ENCODE measurements at places on chromosomes 1 and 21. TPM values are rescaled to one million over a fixed set of nuclear protein-coding genes. Genes with fewer than 3 reads are reported as not detected.

DNA sequence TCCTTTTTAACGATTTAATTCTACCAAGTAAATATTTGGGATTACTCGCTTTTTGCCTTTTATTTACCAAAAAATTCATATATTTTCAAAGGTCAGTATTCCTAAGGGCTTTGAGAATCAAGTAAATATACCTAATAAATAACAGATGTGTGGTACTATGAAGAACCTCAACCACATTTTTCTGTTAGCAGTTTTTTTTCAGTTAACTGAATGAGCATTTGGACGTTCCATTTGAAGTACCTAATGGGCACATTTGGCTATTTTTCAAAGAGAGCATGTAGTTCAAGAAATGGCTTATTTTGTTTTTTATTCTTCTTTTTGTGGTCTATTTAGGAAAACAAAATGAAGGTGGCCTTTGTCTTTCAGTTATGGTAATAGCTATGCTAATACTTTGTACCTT, 253.0 kb downstream of the GPR52 start:
- H3K36me3 ChIP-seq = no peaks in the 10 kb centered on the region
- no peak overlapping the region for H3K27ac ChIP-seq
- H3K27me3 ChIP-seq = no peaks in the 10 kb centered on the region

DNA sequence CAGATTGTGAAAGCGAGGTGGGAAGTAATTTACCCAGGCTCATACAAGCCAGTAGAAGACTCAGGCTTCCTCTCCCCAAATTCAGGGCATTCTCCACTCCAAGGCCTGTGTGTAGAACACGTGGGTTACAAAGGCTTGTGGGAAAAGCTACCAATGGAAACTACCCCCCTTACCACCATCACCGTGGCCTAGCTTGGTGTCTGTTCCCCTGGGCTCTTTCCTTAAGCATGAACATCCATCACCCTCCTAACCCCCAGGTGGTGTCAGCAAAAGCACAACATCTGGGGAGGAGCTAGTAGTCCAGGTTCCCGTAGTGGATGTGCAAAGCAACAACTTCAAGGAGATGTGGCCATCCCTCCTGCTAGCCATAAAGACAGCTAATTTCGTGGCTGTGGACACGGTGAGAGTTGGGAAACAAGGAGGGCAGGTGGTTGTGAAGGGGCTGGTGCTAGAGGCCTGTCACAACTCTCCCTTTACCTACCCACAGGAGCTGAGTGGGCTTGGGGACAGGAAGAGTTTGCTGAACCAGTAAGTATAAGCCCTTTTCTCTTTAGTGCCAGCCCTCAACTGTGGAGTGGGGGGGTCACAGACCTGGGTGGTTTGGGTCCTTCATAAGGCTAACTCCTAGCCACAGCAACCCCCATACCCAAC, 701 bp upstream of the MUTYH start:
- no peaks in the 10 kb centered on the region for H3K27me3 ChIP-seq
- no peak for DNase-seq
- peak overlapping the region; percentile 95 for H3K4me3 ChIP-seq
- peaks cover 68% of the 10 kb centered on the region for H3K36me3 ChIP-seq
- H3K27ac ChIP-seq = peak overlapping the region; percentile 99

- H3K36me3 ChIP-seq = no peaks in the 10 kb centered on the region
- H3K4me1 ChIP-seq = peaks cover 39% of the 10 kb centered on the region
- peaks cover 9% of the 10 kb centered on the region for H3K27me3 ChIP-seq
- no peak for DNase-seq
These were observed 9.7 kb upstream of the GBP6 start for GRCh38 chr1:89354205-89354604.

DNA sequence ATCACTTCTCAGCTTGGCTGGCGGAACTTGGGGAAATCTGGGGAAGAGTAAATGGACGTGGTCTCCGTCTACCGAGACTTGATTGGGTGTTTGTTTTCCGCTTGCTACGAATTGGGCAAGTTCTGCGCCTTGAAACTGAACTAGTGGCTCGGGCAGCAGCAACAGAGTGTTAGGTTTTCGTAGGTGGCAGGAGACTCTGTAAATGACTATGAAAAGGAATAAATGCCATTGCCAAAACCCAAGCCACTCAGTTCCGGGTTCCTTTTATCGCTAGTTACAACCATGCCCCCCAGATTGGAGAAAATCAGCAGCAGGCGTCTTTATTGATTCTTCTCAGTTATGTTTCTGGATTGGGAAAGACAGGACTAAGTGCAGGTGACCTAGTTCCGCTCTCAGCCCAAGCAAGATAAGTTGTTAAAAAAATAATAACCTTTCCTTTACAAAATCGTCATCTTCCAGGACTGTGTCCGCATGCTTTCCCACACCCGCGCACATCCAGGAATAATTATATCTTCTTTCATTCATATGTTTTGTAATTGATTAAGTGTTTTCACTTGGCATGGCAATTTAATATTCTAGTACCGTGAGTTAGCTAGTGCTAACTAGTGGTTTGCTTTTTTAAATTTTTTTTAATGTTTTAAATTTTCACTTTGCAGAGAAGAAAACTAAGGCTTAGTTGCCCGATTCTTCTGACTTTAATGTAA, 3.4 kb downstream of the LHX9 start:
- H3K4me3 ChIP-seq = peak overlapping the region; percentile 62
- no peaks in the 10 kb centered on the region for H3K36me3 ChIP-seq
- peaks cover 56% of the 10 kb centered on the region for H3K4me1 ChIP-seq
- H3K27ac ChIP-seq = no peak overlapping the region

DNA sequence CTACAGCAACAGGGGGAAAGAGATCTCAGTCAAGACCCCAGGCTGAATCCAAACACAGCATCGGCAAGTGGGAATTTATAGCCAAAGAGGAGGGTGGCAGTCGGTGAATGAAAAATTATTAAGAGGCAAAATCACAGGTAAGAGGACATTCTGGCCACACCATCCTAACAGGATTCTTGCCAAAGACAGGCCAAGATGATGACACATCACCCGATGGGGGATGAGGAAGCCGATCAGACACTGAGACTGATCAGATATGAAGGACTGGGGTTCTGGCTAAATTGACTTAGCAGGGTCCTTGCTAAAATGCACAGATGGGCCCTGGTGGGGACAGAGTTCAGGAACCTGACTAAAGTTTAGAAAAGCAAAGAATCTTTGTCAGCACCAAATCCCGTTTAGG, 402.2 kb downstream of the SMYD3 start:
- DNase-seq = no peak
- H3K4me1 ChIP-seq = peaks cover 5% of the 10 kb centered on the region
- H3K36me3 ChIP-seq = no peaks in the 10 kb centered on the region
- H3K4me3 ChIP-seq = no peak overlapping the region

- H3K4me1 ChIP-seq = peaks cover 29% of the 10 kb centered on the region
- peak overlapping the region; percentile 40 for H3K27ac ChIP-seq
- no peak for DNase-seq
- H3K4me3 ChIP-seq = no peak overlapping the region
- peaks cover 97% of the 10 kb centered on the region for H3K36me3 ChIP-seq
These were observed 189.1 kb downstream of the CLIC6 start for GRCh38 chr21:34857874-34858273.

- peak; percentile 3 for DNase-seq
- no peaks in the 10 kb centered on the region for H3K36me3 ChIP-seq
- H3K4me3 ChIP-seq = no peak overlapping the region
- H3K27ac ChIP-seq = no peak overlapping the region
- H3K4me1 ChIP-seq = no peaks in the 10 kb centered on the region
- H3K27me3 ChIP-seq = peaks cover 13% of the 10 kb centered on the region
These were observed 152.8 kb downstream of the FOXD2 start for GRCh38 chr1:47590523-47591225.

GRCh38 chr1:194341587-194341986, 1155.2 kb upstream of the B3GALT2 start:
- H3K4me1 ChIP-seq = peaks cover 10% of the 10 kb centered on the region
- H3K27me3 ChIP-seq = no peaks in the 10 kb centered on the region
- no peak overlapping the region for H3K27ac ChIP-seq
- no peak for DNase-seq

GRCh38 chr1:176754676-176755075, 291.7 kb downstream of the PAPPA2 start:
- H3K27ac ChIP-seq = no peak overlapping the region
- no peak overlapping the region for H3K4me3 ChIP-seq
- H3K36me3 ChIP-seq = no peaks in the 10 kb centered on the region
- H3K4me1 ChIP-seq = no peaks in the 10 kb centered on the region

GRCh38 chr1:215606036-215606435, 38.9 kb downstream of the KCTD3 start:
- H3K4me1 ChIP-seq = no peaks in the 10 kb centered on the region
- H3K4me3 ChIP-seq = no peak overlapping the region
- no peaks in the 10 kb centered on the region for H3K36me3 ChIP-seq
- H3K27me3 ChIP-seq = no peaks in the 10 kb centered on the region
- no peak overlapping the region for H3K27ac ChIP-seq

DNA sequence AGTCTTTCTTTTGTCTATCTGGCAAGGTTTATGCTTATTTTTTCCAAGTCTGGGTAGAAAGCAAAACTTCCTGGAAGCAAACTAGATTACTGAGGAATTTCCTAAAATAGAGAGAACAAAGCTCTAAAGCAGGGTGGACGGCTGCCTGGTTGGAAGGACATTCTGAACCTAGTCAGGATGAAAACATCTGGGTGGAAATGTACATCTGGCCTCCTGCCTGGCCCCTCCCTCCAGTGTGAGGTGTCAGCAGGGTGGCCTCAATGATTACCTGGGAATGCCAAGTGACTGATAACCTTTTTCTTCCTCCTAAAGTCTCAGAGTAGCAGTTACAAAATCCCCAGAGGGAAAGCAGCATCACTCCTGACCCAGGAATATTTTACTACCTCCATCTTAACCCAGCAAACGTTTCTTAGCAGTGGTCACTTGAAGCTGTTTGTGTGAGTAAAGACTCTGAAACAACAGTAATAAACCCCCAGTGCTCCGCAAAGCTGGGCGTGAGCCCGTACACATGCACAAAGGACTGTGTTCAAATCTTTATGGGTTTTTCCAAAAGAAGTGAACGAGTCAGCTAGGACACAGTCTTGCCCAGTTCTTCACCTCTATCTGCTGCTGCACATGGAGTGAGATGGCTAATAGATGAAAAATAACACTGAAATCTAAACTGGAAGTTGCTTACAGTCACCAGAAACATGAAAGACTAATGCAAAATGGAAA, 18.9 kb downstream of the ANGPTL7 start:
- peaks cover 59% of the 10 kb centered on the region for H3K36me3 ChIP-seq
- H3K4me1 ChIP-seq = no peaks in the 10 kb centered on the region
- DNase-seq = no peak
- H3K27ac ChIP-seq = no peak overlapping the region

DNA sequence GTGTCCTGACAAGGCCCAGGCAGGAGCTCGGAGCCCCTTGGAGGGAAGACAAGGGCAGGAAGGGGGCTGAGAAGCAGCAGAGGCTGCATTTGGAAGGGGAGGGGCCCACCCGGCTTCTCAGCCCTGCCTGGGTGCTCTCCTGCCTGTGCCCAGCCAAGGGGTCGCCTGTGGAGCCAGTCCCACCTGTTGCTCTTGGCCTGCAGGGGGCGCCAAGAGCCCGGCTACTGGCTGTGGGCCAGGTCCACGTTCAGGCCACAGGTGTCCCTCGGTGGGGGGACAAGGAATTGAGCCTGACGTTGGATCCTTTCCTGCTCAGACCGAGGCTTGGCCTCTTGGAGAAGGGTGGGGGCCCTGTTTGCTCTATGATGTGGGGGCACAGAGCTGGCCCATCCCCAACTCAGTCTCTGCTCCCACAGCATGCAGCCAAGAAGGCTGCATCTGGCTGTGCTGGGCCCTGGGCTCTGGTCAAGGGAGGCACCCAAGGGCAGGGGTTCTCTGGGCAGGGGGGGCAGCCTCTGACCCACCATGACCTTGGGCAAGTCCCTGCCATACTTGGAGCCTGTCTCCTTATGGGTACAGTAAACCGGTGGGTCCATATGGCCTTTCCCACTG, 10.9 kb downstream of the WNT4 start:
- DNase-seq = peak; percentile 25
- H3K27me3 ChIP-seq = no peaks in the 10 kb centered on the region
- no peaks in the 10 kb centered on the region for H3K36me3 ChIP-seq
- H3K4me1 ChIP-seq = no peaks in the 10 kb centered on the region
- no peak overlapping the region for H3K27ac ChIP-seq
- no peak overlapping the region for H3K4me3 ChIP-seq

- no peak overlapping the region for H3K27ac ChIP-seq
- H3K27me3 ChIP-seq = peaks cover 10% of the 10 kb centered on the region
- DNase-seq = no peak
- no peaks in the 10 kb centered on the region for H3K4me1 ChIP-seq
These were observed 10.8 kb upstream of the CDA start for GRCh38 chr1:20578062-20578461.

- no peak overlapping the region for H3K4me3 ChIP-seq
- H3K4me1 ChIP-seq = no peaks in the 10 kb centered on the region
- no peak overlapping the region for H3K27ac ChIP-seq
- no peaks in the 10 kb centered on the region for H3K36me3 ChIP-seq
These were observed 9.0 kb downstream of the FMO5 start for GRCh38 chr1:147216124-147216523.

- no peaks in the 10 kb centered on the region for H3K27me3 ChIP-seq
- H3K36me3 ChIP-seq = no peaks in the 10 kb centered on the region
- H3K4me3 ChIP-seq = no peak overlapping the region
These were observed 53.6 kb upstream of the RWDD3 start for GRCh38 chr1:95180371-95180770.

- H3K27me3 ChIP-seq = peaks cover 16% of the 10 kb centered on the region
- no peak overlapping the region for H3K4me3 ChIP-seq
These were observed 96.4 kb upstream of the BACE2 start for GRCh38 chr21:41071258-41072171.

- H3K36me3 ChIP-seq = no peaks in the 10 kb centered on the region
- H3K4me3 ChIP-seq = no peak overlapping the region
- peaks cover 8% of the 10 kb centered on the region for H3K4me1 ChIP-seq
These were observed 54.7 kb downstream of the UMODL1 start for GRCh38 chr21:42125571-42126544.

DNA sequence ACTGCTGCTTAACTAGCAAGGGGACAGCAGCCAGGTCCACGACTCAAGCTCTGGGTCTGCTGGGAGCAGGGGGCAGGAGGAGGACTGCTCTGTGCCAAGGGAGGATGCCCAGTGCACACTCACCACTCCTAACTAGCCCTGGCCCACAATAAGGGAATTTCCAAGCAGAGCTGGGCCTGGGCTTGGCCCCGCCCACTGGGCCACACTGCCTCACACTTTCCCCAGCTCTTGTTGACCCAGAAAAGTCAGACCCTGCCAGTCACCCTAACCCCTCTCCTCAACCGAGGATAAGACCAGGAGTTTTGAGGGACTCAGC, 18.7 kb downstream of the SLC9A1 start:
- H3K27me3 ChIP-seq = no peaks in the 10 kb centered on the region
- peak overlapping the region; percentile 99 for H3K27ac ChIP-seq
- H3K4me1 ChIP-seq = peaks cover 30% of the 10 kb centered on the region
- DNase-seq = no peak
- H3K4me3 ChIP-seq = peak overlapping the region; percentile 81
- peaks cover 3% of the 10 kb centered on the region for H3K36me3 ChIP-seq

DNA sequence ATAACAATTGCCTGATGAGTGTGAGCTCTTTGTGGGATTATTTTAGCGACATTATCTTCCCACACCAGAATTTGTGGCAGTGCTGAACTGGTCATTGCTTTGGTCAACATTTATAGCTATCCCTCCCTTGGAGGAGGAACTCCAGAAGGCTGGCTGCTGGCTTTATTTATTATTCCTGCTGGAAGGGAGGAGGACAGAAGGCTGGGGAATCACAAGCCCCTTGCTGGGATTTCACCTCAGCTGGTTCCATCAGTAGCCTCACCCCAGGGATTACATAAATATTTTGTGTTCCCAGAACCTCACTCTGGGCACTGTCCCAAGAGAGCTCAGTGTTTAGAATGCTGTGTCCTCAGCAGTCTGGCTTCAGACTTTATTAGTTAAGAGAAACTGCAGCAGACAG, 102.8 kb upstream of the C1orf21 start:
- H3K36me3 ChIP-seq = no peaks in the 10 kb centered on the region
- no peak overlapping the region for H3K4me3 ChIP-seq
- H3K27me3 ChIP-seq = no peaks in the 10 kb centered on the region
- no peak overlapping the region for H3K27ac ChIP-seq

SPRR2G gene
- total RNA-seq = not detected

TATDN3 gene
- total RNA-seq = 18.7 TPM

DMBX1 gene
- total RNA-seq = not detected

OR2M4 gene
- not detected for total RNA-seq

GBP4 gene
- total RNA-seq = 14.3 TPM

SPRR2B gene
- not detected for total RNA-seq
